A375 (cell line): ENCODE measurements at places on chromosomes 4 and X. TPM values are rescaled to one million over a fixed set of nuclear protein-coding genes. Genes with fewer than 3 reads are reported as not detected.

DMP1 gene
- total RNA-seq = not detected in 2 replicates

NDUFB11 gene
- 140 and 160 TPM in 2 replicates for total RNA-seq

POU3F4 gene
- not detected in 2 replicates for total RNA-seq

LPAR4 gene
- total RNA-seq = 0.27 and 0.41 TPM in 2 replicates

ADGRG4 gene
- total RNA-seq = not detected in 2 replicates

ARX gene
- not detected in 2 replicates for total RNA-seq

MAGED2 gene
- total RNA-seq = 85.0 and 96.1 TPM in 2 replicates

HDX gene
- 1.2 and 2.1 TPM in 2 replicates for total RNA-seq

ELMOD2 gene
- total RNA-seq = 15.6 and 16.2 TPM in 2 replicates

UGDH gene
- total RNA-seq = 23.6 and 36.9 TPM in 2 replicates

STK32B gene
- 28.3 and 31.0 TPM in 2 replicates for total RNA-seq

SASH3 gene
- not detected in 2 replicates for total RNA-seq

VCX2 gene
- 31.6 and 37.1 TPM in 2 replicates for total RNA-seq

ATP8A1 gene
- 1.8 and 4.2 TPM in 2 replicates for total RNA-seq

MAGEE2 gene
- not detected in 2 replicates for total RNA-seq

PCYT1B gene
- total RNA-seq = 1.4 and 3.0 TPM in 2 replicates

MID1 gene
- total RNA-seq = 12.8 and 22.7 TPM in 2 replicates

VGLL1 gene
- not detected in 2 replicates for total RNA-seq

AREG gene
- 17.4 and 20.0 TPM in 2 replicates for total RNA-seq

HPSE gene
- 2.4 and 2.7 TPM in 2 replicates for total RNA-seq

ENPEP gene
- 0.24 and 0.68 TPM in 2 replicates for total RNA-seq

TRIM2 gene
- 60.8 and 70.5 TPM in 2 replicates for total RNA-seq

JADE3 gene
- total RNA-seq = 3.7 and 4.9 TPM in 2 replicates

FGG gene
- not detected in 2 replicates for total RNA-seq

IL21 gene
- not detected in 2 replicates for total RNA-seq

TLL1 gene
- total RNA-seq = 0.11 TPM in 1 of 2 replicates, not detected in the other

ATOH1 gene
- total RNA-seq = not detected in 2 replicates

ZGRF1 gene
- total RNA-seq = 10.6 and 11.6 TPM in 2 replicates

ETDB gene
- not detected in 2 replicates for total RNA-seq

RAB9B gene
- 0.23 and 0.34 TPM in 2 replicates for total RNA-seq

NOX1 gene
- not detected in 2 replicates for total RNA-seq

ADH1B gene
- total RNA-seq = not detected in 2 replicates

UGT2B28 gene
- total RNA-seq = not detected in 2 replicates

SNCA gene
- total RNA-seq = 11.4 and 12.3 TPM in 2 replicates

FAM53A gene
- total RNA-seq = 3.2 and 5.8 TPM in 2 replicates

MAGEA3 gene
- 172 and 182 TPM in 2 replicates for total RNA-seq

FOXR2 gene
- 11.8 TPM in 2 replicates for total RNA-seq
